ENCODE measurements at places on chromosomes 2 and 18.

- no peak for DNase-seq
Observed at GRCh38 chr2:68103709-68104055, 40.9 kb upstream of the C1D start.

GRCh38 chr2:36919041-36919837 lies 47.1 kb downstream of the STRN start:
- DNase-seq: no peak

DNA sequence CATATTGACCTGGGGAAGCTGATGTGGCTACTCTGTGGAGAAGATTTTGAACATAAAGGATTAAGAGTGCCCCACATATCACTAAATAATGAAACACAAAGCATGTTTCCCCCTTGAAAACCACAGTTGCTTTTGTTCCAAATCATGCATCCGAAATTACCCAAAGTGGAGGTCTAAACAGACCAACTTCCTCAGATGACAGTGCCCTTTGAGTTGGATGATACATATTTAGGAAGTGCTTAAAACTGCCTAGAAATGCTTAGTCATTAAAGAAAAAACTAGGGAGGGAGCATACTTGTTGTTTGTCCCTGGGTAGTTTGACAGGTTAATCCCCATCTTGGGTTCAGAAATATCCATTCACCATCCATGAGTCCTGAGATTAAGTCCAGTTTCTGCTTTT lies 1070.3 kb downstream of the SUCLG1 start:
- no peak for DNase-seq

DNA sequence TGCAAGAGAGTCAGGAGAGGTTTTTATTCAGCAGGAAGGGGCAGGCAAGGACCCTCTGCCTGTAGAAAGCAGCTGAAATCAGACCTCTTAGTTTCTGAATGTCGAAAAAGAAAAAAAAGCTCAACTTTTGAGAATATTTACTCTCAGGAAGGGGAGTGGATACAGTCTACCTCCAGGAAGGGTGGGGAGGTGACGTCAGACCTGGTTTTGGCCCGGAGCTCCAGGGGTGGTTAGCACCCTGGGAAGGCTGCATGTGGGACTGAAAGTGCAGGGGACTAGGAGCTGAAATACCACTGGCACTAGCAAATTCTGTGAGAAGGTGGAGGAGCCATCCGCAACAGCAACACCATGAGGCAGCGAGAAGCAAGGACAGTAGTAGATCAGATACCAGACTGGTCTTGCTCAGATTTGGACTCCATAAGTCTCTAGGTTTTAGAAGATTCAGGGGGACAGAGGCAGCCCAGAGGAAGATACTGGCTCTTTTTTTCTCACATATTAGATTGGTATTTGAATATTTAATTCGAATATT lies 19.8 kb downstream of the MC2R start:
- no peak for DNase-seq

- no peak for DNase-seq
Observed at GRCh38 chr2:214203744-214204289, 207.0 kb upstream of the VWC2L start.

DNA sequence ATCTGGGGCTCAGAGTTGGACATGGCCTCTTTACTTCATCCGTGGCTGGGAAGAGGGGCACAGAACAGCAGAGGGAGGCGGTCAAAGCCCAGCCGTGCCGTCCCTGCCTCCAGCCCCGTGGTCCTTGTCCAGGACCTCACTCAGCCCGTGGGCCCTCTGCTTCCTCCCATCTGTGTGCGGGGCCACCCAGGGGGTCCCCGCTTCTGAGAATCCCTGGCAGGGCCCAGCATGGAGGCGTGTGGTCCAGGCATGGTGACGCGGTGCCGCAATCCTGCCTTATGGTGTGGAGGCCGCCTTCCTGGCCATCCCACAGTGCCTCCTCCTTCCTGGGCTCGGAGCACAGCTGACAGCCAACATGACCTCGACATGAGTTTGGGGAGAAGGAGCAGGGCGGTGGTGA lies 232.6 kb downstream of the FAM210A start:
- DNase-seq: no peak

DNA sequence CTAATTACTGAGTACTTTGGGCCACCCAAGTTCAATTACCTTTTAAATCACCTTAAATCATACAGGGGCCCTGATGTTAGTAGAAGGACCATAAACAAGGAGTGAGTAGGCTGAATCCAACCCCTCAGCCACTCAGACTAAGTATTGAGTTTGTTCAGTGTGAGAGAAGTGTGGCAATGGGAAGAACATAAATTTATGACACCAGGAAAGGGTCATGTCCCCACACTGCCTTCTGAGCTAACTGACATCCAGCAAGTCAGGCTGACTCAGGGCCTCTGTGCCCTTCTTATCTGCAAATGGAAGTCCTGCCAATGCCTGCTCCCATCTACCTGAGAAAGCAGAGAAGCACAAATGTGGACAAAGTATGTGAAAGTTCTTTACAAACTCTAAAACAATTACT lies 12.9 kb downstream of the PLEKHM3 start:
- no peak for DNase-seq

- no peak for DNase-seq
Observed at GRCh38 chr18:31710826-31711225, 26.4 kb upstream of the B4GALT6 start.

DNA sequence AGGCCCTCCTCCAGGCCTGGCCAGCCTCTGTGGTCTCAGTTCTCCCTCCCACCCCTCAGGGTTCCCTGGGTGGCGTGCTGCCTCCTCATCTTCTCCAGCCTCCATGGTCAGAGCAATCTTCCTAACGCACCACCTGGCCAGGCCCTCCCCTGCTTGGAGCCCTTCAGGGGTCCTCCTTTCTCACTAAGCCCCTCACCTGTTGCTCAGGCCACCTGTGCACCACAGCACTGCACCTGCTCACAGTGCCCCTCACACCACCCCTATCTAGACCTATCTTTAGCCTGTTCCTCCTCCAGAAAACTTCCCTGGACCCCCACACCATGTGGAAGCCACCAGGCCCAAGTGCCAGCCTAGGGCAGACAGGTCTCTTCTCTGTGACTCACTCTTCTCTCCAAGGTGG lies 267.1 kb downstream of the ATAD2B start:
- DNase-seq: no peak

DNA sequence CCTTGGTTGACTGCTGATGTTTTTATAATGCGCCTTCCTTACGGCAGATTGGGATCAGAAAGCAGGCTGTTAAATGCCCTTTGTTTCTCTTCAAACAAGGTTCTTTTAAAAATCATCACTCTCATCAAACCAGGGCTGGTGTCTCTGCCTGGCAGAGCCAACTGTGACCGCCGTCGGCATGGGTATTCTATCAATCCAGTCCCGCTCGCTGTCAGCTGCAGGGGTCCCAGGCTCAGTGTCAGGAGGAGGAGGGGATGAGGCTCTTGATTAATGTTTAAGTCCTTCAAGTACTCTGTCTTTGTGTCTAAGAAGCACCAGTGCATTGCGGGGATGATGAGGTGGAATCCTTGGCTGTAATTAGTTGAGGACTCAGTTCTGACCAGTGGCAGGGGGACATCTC lies 348.1 kb downstream of the RNF144A start:
- no peak for DNase-seq

DNA sequence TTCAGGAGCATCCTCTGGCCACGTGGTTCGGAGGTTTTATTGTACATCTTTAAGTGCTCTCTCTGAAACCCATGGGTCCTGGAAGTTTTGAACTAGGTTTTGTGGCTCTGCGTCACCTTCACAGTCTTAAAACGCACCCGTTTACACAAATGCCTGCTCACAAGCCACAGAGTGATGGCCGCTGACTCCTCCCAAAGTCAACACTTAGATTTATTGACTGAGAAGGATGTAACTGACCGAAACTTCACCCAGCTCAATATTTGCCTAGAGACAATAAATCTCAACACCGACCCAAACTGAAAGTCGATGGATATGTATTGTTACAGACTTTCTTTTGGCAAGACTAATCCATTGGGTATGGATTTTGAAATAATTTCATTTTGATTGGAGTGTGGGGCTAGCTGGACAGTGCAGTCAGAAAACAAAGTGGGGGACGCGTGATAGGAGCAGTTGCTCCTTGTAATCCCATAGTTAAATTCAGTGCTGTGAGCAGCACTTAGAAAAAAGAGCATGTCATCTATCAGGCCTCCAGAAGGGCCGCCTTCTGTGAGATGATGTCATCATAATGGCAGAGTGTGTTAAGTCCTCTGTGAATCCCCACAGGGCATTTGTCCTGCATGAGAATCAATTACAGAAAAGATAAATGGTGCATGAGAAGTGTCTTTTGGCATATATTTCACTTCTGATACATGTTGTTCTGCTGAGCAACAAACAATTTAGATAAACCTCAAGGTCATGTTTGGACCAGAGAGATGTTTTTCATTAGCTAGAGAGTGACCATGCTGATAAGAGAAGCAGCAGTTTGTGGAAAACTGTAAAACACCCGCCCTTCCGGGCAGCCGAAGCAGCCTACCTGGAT lies 183.7 kb downstream of the INO80D start:
- no peak for DNase-seq

DNA sequence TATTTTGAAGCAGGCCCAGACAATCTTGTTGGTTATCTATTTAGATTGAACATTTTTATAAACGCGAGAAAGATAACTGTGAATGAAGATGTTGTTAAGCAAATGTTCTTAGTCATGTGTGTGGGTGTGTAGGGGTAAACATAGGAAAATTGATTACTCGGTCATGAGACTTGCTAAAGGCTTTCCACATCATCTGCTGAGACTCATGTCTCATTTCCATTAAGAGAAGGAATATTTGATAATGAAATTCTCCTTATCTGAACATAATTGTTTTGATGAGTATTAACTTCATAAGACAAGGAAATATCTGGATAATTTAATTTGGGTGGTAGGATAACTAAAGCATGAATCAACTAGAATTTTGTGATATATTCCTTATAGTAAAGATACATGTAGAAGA lies 19.7 kb downstream of the CCDC102B start:
- no peak for DNase-seq

- no peak for DNase-seq
Observed at GRCh38 chr18:34976123-34976522, 65.1 kb upstream of the MAPRE2 start.

DNA sequence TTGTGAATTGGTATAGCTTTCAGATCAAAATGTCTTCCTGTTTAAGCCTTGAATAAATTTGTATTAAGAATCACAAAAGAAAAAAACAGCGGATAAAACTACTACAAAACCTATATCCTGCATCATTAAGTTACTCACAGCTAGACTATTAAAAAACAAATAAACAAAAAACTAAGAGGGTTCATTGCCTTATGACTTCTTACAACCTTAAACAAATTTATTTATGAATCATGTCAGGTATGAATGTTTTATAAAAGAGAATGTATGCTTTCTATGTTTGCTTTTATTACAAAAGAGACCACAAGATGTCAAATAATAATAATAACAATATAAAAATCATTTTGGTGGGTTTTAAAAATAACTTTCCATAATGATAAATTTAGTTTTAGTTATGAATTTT lies 109.6 kb downstream of the FIGN start:
- DNase-seq: no peak

DNA sequence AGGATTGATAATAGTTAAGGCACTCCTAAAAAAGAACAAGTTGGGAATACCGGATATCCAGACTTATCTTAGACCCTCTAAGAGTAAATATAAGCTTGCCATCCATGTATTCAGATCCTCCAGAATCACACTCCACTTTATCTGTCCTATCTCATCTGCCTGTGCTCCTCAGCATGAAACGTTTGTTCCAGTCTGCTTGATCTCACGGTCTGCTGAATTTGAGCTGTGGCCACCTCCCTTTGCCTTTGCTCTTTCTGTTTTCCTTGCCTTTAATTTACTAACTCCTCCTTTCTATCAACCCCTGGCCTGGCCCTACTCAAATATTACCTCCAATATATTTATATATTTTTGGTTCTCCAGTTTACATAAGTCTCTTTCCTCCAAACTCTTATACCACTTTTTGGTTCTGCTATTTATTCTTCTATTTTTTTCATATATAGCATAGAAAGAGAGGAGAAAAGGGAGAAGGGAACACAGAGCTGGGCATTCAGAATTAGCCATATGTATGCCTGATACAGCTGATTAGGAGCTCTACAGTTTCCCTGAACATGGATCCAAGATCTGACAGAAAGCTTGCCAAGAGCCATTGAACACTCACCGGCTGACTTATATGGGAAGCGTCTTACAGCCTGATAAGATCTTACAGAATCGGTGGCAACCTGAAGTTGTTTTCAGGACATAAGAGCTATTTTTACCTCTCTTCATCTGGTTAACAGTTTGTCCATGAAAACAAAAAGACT lies 21.8 kb upstream of the DNAJC27 start:
- DNase-seq: no peak

GRCh38 chr2:215414674-215415073 lies 21.2 kb downstream of the FN1 start:
- DNase-seq: no peak

DNA sequence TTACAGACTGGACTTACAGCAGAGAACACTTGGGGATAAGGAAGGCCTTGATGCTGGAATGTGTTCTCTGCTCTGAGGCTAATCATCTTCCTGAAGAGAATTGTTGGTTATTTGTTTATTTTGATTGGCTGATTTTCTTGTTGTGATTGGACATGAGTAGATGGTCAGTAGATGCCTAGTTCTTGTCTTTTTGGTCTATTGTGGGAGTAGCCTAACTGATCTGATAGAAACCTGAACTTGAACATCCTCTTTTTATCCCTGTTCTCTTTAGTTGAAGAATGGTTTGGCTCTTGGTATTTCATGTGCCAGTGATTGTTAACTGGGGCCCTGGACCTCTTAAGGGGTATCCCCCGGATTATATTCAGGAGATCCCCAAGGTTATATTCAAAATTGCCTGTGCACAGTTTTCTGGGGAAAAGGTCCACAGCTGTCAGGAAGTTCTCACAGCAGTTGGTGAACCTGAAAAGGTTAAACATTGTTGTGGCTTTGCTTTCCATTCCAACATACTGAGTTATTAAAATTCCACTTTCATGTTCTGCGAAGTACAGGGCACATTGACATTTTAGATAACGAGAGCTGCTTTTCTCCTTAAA lies 13.6 kb downstream of the TWSG1 start:
- DNase-seq: no peak

GRCh38 chr18:55235094-55235461 lies 275.8 kb upstream of the CCDC68 start:
- DNase-seq: no peak

DNA sequence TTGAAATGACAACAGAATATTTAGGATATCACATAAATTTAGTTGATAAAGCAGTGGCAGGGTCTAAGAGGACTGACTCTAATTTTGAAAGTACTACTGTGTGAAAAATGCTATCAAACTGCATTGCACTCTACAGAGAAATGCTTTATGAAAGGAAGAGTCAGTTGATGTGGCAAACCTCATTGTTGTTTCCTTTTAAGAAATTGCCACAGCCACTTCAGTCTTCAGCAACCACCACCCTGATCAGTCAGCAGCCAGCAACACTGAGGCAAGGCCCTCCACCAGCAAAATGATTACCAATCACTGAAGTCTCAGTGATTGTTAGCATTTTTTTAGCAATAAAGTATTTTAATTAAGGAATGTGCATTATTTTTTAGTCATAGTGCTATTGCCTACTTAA lies 488.7 kb upstream of the SLC39A10 start:
- DNase-seq: no peak

GRCh38 chr2:232137356-232138147 lies 176.0 kb downstream of the DIS3L2 start:
- DNase-seq: no peak

Data from AG09319 (cell line).